ENCODE measurements at places on chromosomes 16 and 17.

DNA sequence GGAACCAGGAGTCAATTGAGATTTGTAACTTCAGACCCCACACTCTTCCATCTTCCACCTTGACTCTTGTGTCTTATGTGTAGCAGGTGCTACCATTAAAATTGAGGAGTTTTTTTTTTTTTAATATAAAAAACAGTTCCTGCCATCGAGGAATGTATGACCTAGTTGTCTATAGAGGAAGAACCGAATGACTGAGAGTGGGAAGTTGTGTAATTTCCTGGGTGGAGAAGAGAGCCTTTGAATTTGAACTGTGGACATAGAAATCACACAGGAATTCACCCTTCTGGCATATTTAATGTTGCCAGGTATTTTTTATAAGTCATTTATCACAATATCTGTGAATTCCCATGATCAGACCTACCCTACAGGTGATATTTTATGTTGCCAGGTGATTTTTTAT is 22.0 kb downstream of the SP2 start:
- no peak for DNase-seq

DNA sequence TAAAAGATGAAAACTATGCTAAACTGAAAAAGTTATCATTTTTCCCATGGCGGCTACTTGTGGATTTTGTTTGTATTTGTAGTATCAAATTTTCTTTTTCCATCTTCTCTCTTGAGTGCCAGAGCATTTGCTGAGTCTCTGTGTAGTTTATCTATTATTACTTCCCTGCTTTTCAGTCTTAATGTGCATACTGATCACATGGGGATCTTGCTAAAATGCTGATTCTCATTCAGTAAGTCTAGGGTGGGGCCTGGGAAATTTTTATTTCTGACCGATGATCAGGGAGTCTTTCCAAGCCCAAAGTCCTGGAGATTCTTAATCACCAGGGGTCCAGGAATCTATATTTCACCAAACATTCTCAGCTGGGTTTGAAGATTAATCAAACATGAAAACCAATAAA is 189.0 kb upstream of the GOT2 start:
- no peak for DNase-seq

GRCh38 chr17:50051082-50051576 is 4.8 kb upstream of the ITGA3 start:
- peak; percentile 53 for DNase-seq

DNA sequence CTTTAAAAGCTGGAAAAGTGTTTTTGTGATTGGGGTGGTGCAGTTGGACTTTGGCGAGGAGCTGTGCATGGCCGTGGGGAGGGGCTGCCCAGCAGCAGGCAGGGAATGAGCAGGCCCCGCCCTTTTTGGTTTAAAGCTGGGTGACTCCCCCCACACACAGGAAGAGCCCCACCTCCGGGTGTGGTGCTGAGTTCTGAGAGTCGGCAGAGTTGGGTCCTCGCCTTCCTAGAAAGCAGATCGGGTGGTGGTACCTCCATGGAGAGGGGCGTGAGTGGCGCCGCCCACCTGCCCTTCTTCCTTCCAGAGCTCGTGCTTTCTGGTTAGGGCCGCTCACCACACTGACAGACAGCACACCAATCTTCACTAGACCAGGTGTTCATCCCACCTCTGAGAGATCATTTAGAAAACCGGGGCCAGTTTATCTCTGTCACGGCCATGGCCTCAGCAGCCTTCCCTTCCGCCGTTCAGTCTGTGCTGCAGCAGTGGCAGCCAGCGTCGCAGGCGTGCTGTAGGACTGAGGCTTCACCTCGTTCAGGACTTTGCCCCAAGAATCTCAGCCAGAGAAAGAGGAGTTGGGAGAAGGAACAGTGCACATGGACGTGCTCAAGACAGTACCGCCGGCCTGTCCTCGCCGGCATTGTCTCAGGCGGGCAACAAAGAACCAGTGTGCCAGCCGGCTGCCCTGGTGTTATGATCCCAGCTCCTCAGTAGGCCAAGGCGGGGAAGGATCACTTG is 144.0 kb upstream of the CHMP6 start:
- peak; percentile 64 for DNase-seq

- no peak for DNase-seq
Measured at GRCh38 chr17:1630662-1631061, 2.0 kb upstream of the SLC43A2 start.

GRCh38 chr16:20364051-20364450 is 11.5 kb upstream of the UMOD start:
- no peak for DNase-seq

GRCh38 chr16:88924834-88925539 is 52.0 kb downstream of the CBFA2T3 start:
- DNase-seq = no peak

- DNase-seq = no peak
Measured at GRCh38 chr17:49553676-49554335, 21.9 kb upstream of the NXPH3 start.

DNA sequence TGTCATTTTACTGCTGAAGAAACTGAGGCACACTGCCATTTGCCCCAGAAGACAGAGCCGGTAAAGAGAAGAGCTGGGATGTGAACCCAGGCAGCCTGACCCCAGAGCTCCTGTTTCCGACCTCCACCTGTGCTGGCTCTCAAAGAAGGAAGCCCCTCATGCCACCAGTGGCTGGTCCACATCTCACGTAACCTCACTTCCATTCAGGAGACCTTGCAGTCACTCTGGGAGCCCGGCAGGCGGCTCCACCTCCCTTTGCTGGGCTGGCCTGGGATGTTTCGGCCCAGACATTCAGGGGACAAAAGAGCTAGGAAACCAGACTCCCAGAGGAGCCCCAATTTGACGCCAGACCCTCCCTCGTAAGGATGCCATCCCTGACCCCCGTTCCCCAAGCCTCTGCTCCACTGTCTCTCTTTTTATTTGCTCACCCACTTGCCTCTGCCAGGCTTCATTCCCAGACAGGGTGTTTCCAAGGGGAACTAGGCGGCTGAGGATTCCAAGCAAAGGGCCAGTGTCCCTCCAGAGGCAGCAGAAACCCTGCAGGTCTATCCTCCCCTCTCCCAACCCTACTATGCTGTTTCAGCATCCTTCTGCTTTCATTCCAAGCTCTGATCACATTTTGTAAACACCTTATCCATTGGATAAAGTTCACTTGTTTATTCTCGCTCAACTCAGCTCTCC is 2.8 kb downstream of the TAF1C start:
- no peak for DNase-seq

DNA sequence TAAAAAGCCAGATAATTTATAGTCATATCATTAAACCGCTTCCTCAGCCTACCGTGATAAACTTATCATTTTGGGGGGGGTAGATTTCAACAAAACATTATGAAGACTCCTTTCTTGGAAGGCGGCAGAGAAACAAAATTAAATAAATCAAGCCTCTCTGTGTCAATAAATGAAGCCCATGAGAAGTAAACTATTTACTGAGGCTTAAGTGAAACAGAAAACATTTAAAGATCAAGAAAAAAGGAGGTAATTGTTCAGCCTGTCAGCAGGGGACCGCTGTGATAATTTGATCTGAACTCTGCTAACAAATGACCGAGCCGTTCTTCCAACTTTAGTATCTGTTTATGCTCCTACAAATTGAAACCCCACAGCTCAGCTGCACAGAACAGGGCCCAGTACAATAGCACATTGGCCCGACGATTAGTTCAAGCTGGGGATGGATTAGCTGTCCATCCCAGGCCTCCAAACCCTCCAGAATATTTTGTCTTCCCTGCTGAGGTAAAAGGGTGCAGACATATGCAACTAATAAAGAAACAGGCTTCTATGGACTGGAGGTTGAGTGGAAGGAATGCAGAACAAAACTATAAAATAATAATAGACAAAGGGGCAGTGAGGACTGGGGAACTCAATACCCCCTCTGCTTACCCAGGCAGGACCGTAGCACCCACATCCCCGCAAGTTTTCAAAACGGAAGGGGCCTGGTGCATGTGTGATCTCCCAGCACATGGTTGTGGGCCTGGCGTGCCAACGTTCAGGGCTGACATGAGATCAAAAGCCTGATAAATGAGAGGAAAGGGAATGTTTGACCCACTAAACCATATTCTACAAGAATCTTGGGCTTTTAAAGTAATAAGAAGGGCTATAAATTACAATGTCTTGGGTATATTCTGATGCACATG is 298.1 kb upstream of the IRX5 start:
- no peak for DNase-seq

DNA sequence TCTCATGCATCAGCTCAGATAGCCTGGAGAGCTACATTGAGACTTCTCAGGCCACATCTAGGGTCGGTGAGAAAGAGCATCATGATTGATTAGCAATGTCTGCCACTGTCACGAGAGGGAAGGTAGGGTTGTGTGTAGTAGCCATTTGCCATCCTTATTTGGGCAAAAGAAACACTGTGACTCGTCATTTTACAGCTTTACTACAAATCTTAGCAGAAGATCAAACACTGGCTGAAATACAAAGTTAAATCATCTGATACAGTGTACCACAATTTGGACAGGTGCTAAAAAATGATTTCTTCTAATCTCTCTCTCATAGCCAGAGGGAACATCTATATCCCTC is 334.3 kb downstream of the CBLN1 start:
- DNase-seq = no peak

DNA sequence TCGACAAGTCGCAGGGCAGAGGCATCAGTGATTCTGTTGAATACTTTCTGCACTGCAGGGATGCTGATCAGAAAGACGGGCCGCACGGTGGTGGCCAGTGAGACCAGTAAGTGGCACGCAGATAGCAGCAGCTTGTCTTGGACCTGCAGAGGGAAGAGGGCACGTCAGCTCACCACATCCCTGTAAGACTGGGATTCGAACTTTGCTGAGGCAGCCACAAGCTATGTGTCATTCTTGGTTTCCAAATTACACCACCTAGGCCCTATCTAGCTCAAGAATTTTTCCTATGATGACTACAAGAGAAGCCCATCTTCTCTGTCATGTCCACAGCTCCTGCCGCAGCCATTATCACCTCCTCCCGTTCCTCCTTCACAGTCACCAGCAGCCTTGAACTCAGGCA is 49.4 kb upstream of the GSG1L start:
- DNase-seq = peak; percentile 10

DNA sequence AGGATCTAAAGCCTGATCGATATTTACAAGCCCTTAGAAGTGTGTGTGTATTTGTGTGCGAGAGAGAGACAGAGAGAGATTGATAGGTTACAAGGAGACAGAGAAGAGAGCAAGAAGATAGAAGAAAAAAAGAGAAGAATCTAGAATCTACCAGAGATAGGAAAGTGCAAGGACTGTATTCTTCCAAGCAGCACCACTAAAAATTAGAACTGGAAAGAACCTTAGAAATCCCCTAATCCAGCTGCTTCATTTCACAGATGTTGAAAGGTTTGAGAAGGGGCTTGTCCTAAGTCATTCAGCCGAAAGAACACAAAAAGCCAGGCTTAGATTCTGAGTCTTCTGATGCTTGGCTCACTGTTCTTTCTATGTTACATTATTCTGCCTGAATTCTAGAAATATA is 92.2 kb downstream of the HS3ST3A1 start:
- DNase-seq = no peak

DNA sequence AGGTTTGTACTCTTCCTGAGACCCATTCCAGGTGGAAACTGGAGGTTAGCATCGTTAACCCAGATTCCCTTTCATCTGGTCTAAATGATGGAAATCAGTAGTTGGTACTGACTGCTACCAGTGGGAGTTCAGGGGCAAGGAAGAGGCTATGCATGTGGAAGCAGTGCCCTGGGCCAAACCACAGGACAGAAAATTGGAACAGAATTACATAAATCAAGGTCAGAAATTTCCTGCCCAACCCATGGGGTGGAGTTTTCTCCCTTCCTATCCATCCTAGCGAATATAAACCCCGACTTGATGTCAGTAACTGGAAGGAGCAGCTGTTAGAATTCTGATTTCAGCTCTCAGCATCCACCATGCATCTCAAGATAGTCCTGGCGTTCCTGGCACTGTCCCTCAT is at the start of gene AOC2:
AOC2 (plus strand) TSS at position 310 of the 400 bp plus-strand sequence; CDS start at position 357, 47 bp downstream.
- DNase-seq = no peak

- DNase-seq = no peak
Measured at GRCh38 chr16:81107511-81107910, 11.3 kb upstream of the GCSH start.

DNA sequence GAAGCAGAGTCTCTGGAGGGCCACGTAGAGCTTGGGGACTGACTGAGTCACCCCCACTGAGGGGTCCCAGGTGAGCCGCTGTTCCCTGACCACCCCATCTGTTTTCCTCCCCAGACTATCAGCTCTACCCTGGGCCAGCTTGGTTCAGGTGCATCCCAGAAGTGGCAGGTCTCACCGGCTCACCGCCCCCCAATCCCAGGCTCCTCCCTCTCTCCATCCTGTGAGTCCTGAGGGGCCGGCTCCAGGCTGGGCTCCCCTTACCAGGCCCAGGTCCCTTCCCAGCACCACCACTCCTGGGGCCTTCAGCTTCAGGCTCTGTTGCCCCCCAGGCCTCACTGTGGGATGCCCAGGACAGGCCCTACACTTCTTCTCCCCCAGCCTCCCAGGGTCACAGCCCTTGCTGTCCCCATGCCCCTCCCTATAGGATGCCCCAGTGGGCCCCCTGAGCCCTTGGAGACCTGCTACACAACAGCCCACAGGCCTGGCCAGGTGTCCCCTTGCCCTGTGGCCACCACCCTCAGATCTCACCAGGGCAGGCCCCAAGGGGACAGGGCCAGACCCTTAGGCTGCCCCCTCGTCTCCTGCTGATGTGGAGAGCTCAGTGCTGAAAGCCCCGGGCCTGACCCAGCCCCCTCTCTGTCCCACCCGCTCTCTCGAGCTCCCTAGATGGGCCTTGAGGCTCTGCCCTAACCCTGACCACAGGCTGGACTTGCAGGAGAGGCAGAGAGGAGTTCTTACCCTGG is 40.4 kb downstream of the TNFRSF13B start:
- no peak for DNase-seq

DNA sequence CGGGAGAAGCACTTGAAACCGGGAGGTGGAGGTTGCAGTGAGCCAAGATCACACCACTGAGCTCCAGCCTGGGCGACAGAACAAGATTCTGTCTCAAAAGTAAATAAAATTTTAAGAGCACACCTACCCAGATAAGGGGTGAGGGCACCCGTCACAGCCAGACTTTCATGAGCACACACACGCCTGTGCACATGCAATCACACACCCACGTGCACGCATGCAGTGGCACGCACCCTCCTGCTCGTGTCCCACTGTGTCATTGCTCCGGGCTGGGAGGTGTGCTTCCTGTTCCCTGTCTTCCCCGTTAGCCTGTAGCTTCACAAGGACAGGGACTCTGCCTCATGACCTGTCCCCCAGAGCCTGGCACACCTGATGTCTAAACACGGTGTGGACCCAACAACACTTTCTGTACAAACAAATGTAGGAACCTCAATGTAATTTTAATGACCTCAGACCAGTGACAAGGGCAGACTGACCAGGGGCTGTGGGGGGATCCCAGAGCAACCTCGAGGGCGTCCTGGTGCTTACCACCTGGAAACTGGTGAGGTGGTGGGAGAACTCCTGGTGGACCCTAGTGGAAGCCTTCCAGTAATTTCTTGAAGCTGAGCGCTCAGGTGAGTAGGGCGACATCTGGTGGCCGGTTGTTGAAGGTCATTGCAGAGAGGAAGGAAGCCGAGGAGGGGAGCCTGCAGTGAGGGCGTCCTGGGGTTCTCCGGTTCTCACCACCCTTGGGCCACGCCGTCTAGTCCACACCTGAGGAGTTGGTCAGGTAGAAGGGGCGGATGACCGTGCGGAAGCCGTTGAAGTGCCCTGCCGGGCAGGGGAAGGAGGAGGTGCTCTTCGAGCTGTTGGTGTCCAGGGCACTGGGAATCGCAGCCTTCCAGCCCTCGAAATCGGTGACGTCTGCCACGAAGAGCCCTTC is 8.6 kb downstream of the LGALS3BP start:
- peak; percentile 63 for DNase-seq

- no peak for DNase-seq
Measured at GRCh38 chr17:50152736-50153135, 2.3 kb upstream of the PPP1R9B start.

GRCh38 chr17:41322903-41323895 is 7.7 kb upstream of the KRTAP17-1 start:
- no peak for DNase-seq

GRCh38 chr17:80097127-80097621 is 4.2 kb upstream of the GAA start:
- no peak for DNase-seq

Data from stimulated activated CD8-positive, alpha-beta memory T cell treated with anti-CD3 and anti-CD28 coated beads, Interleukin-7, amount 100 ng/mL, for 48 hours (primary cell).